ENCODE measurements at places on chromosomes 2 and 18.

GRCh38 chr2:142426064-142426463 is 295.2 kb upstream of the LRP1B start:
- DNase-seq = no peak

DNA sequence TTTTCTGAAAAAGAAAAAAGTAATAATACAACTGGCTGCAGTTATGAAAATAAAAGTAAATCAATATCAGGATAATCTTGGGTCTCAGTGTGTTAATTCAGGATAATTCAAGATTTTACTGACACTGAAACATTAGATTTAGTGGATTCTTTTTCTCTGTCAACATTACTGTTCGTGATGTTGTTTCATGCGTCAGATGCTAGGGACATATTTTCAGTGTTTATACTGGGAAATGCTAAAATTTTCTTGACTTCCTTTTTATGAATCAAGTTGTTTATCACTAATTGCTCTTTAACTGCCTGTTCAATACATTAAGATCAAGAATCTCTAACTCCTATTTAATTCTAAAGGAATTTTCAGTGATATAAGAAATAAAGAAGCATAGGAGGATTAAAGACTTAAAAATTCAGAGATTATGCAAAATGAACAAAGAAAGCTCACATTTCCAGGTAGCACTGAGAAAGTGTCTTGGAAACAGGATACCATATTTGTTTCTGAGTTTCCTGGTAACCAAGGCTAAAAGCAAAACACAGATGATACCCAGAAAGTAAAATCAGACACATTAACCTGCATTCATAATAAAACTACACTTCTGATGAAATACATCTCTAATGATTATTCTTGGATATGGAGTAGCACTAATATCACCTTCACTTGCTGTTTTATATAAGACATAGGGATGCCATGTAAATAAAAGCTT is 174.0 kb downstream of the ARL4C start:
- no peak for DNase-seq

- DNase-seq = no peak
These were observed 47.6 kb downstream of the ALPK2 start for GRCh38 chr18:58581265-58581664.

DNA sequence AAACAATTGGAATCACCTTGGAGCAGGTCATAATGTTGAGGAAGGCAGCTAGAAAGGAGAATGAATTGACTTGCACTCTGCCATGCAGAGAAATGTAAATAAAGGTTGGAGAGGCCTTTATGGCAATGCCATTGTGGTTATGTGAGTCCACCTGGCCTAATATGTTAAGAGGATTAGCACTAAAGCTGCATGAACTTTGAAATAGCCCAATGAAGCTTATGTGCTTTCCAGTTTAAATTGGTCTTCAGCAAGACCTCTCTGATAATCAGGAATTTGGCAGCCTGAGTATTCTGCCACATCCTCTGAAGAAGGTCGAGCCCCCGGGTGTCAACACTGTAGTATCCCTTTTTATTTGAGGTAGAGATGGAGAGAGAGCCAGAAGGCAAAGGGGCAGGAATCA is 464.9 kb downstream of the CDH2 start:
- DNase-seq = no peak

- no peak for DNase-seq
These were observed 88.5 kb downstream of the ICA1L start for GRCh38 chr2:202782940-202783558.

GRCh38 chr18:59200787-59201186 is 19.2 kb upstream of the GRP start:
- no peak for DNase-seq

- no peak for DNase-seq
These were observed 145.2 kb downstream of the ZFP36L2 start for GRCh38 chr2:43081131-43081765.

GRCh38 chr2:46187112-46187618 is 110.0 kb upstream of the EPAS1 start:
- DNase-seq = no peak

DNA sequence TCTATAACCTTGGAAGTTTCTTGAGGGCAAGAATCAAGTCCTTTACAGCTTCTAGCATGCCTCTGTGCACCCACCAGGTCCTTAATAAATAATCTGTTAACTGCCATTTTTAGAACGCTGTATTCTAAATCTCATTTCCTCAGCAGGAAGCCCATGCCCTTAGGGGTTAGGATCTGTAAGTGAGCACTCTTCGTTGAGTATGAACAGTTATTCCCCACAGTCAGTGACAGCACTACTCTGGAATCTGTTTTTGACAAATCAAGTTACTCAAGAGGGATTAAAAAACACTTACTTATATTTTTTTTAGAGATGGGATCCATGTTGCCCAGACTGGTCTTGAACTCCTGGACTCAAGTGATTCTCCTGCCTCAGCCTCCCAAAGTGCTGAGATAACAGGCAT is 14.6 kb downstream of the PAIP2B start:
- DNase-seq = no peak

GRCh38 chr2:215830304-215830703 is 183.0 kb downstream of the MREG start:
- DNase-seq = no peak

DNA sequence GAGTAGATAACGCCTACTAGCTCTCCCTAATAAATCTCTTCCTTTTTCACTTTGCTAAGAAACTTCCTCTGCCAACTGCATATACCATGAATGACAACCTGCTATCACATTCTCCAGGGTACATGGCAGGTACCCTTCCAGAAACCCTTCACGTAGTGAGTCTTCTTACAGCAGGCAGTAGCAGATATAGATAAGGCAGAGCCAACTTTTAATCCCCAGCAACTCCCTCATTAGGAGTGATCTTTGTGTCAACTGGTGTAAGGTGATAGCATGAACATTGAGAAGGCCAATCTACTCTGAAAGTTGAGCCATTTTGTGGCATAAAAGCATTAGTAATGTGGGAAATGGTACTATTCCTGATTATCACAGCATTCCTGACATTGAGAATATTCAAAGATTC is 5.7 kb upstream of the STK17B start:
- DNase-seq = no peak

- no peak for DNase-seq
These were observed 112.7 kb downstream of the BCL11A start for GRCh38 chr2:60440767-60441163.

GRCh38 chr2:64716569-64716968 is 62.9 kb upstream of the SERTAD2 start:
- DNase-seq = no peak

- no peak for DNase-seq
These were observed 62.7 kb downstream of the ADD2 start for GRCh38 chr2:70705160-70705850.

GRCh38 chr2:20592106-20593071 is 58.5 kb downstream of the HS1BP3 start:
- DNase-seq = no peak

DNA sequence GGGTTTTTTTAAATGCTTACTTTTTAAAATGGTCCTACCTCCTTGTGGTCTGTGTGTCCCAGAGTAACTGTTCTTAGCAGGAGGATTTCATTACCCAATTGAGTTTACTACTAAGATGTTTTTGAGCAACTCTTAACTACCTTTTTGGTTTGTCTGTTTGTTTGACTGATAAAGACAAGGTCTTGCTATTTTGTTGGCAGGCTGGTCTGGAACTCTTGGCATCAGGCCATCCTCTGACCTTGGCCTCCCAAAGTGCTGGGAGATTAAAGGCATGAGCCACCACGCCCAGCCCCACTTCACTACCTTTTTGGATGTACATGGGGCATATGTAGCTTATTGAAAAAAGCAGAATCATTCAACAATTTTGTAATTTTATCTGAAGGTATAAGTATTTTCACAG is 14.9 kb downstream of the MRPS9 start:
- DNase-seq = no peak

DNA sequence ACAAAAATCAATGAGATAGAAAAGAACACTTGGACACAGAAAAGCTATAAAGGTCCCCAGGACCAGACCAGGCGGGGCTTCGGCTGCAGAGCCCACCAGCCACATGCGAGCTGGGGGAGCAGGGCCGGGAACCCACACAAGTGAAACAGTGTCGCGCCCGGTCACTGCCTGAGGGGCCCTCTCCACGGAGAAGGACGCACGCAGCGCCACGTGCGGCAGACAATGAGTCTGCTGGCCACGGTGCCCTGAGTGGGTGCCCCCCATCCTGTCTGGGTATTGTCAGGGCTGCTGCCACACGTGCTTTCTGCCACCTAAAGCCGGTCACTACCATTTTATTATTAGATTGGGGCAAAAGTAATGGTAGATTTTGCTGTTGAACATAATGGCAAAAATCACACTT is 207.9 kb upstream of the HDAC4 start:
- DNase-seq = no peak

- no peak for DNase-seq
These were observed 84.6 kb upstream of the SPTBN1 start for GRCh38 chr2:54371460-54372065.

- no peak for DNase-seq
These were observed 29.8 kb downstream of the SLC39A6 start for GRCh38 chr18:36099311-36099710.

DNA sequence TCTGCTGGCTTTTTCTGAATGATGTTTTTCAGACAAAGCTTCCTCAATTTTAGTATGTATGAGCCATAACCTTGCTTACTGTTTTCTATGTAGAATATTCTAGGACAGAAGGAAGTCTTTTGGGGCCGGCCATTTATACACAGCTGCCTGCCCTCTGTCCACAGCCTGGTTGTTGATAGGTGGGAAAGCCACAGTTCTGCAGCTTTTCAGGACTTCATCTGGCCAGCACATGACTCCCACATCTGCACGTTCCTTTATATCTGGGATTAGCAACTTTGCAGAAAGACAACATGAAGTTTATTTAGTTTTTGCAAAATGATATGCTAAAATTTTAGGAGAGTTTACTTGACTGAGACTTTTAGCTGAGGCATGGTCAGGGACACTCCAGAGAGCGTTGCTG is 105.6 kb downstream of the CEP192 start:
- no peak for DNase-seq

DNA sequence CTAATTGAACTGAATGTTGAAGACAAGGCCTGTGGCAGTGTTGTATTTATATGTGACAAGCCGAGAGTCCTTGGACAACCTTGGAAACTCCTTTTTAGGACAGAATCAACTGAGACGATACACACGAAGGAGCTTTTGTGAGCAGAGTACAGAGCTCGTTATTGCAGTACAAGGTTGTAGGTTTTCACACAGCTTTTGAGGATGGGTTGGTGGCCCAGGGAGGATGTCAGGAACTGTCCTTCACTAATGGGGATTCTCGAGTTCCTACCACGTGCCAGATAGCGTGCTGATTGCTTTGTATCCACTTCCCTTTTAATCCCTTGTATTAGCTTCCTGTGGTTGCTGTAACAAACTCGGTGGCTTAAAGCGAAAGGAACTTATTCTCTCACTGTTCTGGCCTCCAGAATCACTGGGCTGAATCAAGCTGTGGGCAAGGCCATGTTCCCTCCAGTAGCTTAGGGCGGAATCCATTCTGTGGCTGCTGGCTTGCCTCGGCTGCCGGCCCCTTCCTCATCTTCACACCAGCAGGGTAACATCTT is 20.2 kb downstream of the INPP4A start:
- peak; percentile 84 for DNase-seq

GRCh38 chr2:219603771-219604170 is 6.1 kb downstream of the STK11IP start:
- DNase-seq = no peak

DNA sequence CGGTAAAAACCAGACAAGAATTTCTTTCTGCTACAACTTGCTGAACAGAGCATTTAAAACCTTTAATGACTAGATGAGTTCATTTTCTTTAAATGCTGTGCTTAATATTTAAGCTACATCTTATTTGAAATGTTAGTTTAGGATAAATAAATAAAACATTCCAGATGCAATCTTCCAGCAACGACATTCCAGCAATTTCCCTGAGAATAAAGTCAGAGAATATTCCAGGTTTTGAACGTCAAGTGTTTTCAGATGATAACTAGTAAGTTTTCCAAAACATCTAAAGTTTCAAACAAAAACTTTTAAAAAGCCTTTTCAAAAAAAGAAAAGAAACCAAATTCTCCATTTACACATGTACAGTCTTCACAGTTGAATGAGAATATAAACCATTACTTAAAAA is 104.8 kb downstream of the PPP1R1C start:
- no peak for DNase-seq

GRCh38 chr2:30300456-30301221 is 69.3 kb downstream of the LBH start:
- DNase-seq = no peak

- DNase-seq = no peak
These were observed 922.7 kb upstream of the CHAC2 start for GRCh38 chr2:52844701-52845423.

GRCh38 chr2:142134911-142135310 is 4.1 kb upstream of the LRP1B start:
- DNase-seq = no peak

GRCh38 chr18:11736656-11737055 is 47.6 kb downstream of the GNAL start:
- DNase-seq = no peak

All from bone marrow (tissue), 2 donors.